Activated T-helper 1 cell treated with anti-CD3 and anti-CD28 coated beads, Interleukin-12 subunit alpha, Interleukin-12 subunit beta, Interleukin-2, Interleukin-4 antibody, amounts not matched to agents 30 ng/mL and 10 ng/mL and 1 ng/mL, durations not matched to agents 14 hours and 24 hours and 36 hours (primary cell): ENCODE measurements at places on chromosomes 16 and 17. TPM values are rescaled to one million over a fixed set of nuclear protein-coding genes. Genes with fewer than 3 reads are reported as not detected.
A peak's percentile ranks its signal among the peaks of the same experiment; 100 is the strongest.

The IGF2BP1 gene
- total RNA-seq, result not detected in 2 replicates

The NPW gene
- total RNA-seq, result 3.6 and 3.9 TPM in 2 replicates

The OTOA gene
- total RNA-seq, result 0.10 TPM in 1 of 2 replicates, not detected in the other

The DBNDD1 gene
- total RNA-seq, result 0.18 TPM in 1 of 2 replicates, not detected in the other

The CDRT4 gene
- total RNA-seq, result 2.1 and 2.4 TPM in 2 replicates

The HSF5 gene
- 1.1 and 1.2 TPM in 2 replicates for total RNA-seq

The OR2C1 gene
- total RNA-seq, result not detected in 2 replicates

The NEK8 gene
- total RNA-seq, result 5.2 and 5.4 TPM in 2 replicates

The INCA1 gene
- 0.34 and 0.37 TPM in 2 replicates for total RNA-seq

The TMEM235 gene
- not detected in 2 replicates for total RNA-seq

The GAS2L2 gene
- 0.08 TPM in 1 of 2 replicates, not detected in the other for total RNA-seq

GRCh38 chr16:15837761-15838160 is 19.1 kb downstream of the MYH11 start:
- no peak for DNase-seq

DNA sequence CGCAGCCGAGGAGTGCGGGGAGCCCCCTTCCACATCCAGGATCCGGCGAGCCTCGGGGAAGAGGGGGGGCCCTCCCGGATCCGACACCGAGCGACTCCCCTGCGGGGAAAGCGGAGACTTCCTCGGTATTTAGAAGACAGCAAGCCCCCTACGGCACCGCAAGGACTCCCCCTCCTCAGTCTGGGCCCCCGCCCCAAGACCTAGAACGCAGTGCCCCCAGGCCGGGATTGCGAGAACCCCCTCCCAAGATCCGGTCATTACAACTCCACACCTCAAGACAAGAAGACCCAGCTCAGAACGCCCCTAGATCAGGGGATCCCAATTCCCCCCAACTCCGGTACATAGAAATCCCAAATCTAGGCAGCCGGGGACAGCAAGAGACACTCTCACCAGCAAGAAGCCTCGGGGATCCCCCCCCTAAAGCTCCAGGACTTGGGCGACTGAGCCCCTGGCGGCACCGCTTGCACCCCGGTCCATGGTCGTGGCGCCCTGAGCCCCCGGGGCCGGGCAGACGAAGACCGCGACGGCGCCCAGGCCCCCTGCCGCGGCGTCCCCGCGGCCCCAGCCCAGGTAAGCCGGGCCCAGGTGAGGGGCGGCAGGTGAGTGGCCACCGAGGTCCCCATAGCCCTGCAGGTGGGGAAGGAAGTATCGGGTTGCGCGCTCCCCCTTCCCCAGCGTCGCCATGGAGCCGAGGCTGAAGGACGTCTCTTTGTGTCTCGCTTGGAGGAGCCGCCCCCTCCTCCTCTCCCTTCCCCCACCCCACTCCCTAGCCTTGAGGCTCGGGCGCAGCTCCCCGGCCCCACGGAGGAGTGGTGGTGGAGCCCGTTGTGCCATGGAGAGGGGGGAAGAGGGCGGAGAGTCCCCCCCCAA is 641 bp downstream of the SBK1 start:
- DNase-seq, result no peak

DNA sequence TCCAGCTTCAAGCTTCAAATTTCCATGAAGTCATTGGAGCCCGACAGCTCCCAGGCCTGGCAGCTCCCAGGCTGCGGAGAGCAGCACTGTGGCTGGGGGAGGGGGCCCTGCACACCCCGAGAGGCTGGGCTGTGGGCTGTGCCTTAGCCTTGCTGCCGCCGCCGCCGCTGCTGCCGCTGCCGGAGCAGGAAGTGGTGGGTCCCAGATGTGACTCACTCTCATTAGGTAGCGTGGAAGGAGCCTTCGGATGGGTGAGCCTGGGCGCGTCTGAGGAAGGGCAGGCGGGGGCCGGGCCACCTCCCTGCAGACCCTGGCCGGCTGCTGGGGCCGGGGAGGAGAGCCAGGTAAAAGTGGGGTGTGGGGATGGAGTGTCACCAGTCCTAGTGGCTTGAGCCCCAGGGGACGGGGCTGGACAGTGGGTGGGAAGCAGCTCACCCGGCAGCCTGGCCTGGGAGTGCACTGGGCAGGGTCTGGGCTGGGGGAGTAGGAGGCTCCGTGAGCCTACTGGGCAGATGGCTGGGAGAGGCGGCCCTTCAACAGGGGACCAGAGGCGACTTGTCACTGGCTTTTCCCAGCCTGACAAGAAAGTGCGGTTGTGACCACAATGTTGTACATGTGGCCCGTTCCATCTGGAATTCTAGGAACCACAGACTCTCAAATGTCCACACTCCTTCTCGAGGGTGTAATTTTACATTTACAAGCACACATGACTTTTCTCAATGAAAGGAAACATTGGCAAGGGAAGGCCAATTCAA is at the start of gene ADCY7:
ADCY7 (plus strand) TSS at position 215 of the 755 bp plus-strand sequence. CDS start 21,629 bp downstream, outside the sequence.
- DNase-seq, result peak; percentile 79

DNA sequence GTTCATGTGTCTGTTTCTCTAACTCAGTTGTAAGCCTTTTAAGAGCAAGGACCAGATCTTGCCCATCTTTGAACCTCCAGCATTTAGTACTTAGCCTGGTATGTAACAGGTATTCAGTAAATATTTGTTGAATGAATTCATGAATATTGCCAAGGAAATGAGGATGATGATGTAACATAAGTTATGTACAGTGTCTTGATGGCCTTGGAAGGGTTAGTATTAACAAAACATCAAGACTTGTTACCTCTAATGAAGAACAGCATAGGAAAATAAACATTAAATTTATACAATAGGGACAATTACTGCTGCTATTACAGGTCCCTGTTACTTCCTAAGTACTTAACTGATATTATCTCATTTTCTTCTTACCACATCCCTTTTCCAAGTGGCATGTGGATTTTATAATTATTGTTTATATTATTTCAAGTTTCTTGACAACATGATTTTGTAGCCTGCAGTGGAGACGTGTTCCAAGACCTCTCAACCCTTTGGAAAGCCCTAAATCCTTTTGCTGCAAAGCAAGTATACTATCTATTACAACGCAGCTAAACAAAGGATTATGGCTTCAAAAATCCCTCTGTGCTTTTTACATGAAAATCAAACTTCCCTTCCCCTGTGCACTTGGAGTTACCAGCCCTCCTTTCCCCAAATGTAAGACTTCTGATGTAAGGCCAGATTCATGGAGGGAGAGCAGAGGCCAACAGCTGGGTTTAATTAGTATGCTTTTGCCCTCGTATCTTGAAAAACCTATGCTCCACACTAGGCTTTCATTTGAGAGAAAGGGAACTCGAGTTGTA is 77.4 kb upstream of the SMIM36 start:
- no peak for DNase-seq

GRCh38 chr17:27367121-27367981 is 73.4 kb downstream of the WSB1 start:
- DNase-seq, result no peak

DNA sequence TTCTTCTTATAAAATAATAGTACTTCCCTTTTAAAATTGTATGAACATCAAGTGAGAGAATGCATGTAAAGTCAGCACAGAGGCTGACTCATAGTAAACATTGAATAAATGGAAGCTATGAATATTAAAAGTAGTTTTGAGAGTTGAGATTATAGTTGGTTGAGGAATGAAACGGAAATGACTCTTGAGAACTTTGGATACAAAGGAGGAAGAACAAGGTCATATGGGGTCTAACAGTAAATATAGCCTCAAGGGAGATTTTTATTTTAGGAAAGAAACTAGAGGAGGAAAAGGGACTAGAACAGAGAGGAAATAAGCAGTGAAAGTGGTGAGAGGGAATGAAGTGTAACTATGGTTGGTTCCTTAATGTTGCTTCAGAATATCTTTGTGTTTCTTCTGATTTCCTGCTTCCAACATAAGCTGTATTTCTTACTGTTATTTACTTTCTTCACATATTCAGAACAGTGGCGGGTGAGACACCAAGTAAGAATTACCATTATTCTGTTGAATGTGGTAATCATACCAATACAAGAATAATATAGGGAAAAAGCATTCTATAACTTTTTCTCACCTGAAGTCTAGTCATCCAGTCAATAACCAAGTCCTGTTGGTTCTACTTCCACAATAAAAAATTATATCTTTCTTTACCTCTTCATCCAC is 165.1 kb downstream of the CHD9 start:
- no peak for DNase-seq

DNA sequence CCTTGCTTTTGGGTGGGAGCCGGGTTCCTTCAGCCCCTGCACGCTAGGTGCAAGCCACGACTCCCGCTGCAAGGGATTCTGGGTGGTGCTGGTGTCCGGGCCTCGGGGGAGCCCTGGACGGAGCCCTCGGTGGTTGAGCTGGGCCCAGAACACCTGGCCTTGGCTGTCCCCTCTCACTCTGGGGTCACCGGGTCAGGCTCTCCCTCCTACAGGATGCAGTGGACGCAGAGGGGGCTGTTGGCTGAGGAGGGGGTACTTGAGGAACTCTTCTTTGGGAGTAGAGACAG is 27.9 kb upstream of the SLC38A10 start:
- no peak for DNase-seq

DNA sequence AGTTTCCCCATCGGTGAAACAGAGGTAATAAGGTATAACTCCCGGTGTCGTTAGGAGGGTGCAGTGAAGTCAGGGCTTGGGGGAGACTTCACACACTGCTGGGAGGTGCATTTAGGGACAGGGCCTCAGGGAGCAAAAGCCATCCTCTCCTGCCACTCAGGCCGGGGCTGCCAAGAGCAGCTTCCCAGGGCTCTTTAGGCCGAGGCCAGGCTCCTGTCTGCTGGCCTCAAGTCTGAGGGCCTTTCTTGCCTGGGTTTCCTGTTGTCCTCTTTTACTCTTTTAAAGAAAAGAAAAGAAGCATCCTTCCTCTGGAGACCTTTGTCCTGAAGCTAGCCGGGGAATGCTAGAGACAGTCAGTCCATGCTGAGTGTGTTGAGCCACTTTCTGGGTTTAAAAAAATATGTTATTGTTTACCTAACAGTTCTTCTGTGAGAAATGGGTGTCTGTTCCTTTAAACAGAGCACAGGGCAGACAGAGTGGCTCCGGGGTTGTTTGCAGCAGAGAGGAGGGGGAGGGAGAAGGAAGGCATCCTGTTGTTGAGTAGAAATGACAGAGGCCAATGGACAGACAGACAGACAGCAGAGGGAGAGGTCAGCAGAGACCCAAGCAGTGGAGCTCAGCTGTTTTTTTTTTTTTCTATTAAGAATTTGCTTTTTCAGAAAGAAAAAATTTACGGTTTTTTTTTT is 79.1 kb downstream of the C17orf67 start:
- peak; percentile 4 for DNase-seq

- no peak for DNase-seq
Measured at GRCh38 chr16:35862242-35862641, 2402.8 kb downstream of the TP53TG3F start.

GRCh38 chr17:70437656-70438055 is 268.3 kb downstream of the KCNJ2 start:
- DNase-seq, result no peak

GRCh38 chr16:85328676-85329058 is 216.4 kb upstream of the CIBAR2 start:
- DNase-seq, result no peak

- no peak for DNase-seq
Measured at GRCh38 chr17:59238906-59239305, 18.6 kb downstream of the GDPD1 start.

- no peak for DNase-seq
Measured at GRCh38 chr17:81518113-81518784, 5.7 kb upstream of the ACTG1 start.

DNA sequence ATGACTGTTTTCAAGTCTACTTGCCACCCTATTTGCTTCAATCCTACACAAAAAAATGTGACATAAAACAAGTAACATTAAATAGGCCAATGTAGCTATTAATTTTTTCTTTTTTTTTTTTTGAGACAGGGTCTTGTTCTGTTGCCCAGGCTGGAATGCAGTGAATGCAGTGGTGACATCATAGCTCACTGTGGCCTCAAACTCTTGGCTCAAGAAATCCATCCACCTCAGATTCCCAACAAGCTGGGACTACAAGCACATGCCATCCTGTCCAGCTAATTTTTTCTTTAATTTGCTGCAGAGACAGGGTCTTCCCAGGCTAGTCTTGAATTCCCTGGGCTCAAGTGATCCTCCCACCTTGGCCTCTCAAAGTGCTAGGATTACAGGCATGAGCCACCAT is 29.4 kb downstream of the ANKFY1 start:
- no peak for DNase-seq

- peak; percentile 16 for DNase-seq
Measured at GRCh38 chr17:82458885-82459424, 414 bp downstream of the NARF start.

DNA sequence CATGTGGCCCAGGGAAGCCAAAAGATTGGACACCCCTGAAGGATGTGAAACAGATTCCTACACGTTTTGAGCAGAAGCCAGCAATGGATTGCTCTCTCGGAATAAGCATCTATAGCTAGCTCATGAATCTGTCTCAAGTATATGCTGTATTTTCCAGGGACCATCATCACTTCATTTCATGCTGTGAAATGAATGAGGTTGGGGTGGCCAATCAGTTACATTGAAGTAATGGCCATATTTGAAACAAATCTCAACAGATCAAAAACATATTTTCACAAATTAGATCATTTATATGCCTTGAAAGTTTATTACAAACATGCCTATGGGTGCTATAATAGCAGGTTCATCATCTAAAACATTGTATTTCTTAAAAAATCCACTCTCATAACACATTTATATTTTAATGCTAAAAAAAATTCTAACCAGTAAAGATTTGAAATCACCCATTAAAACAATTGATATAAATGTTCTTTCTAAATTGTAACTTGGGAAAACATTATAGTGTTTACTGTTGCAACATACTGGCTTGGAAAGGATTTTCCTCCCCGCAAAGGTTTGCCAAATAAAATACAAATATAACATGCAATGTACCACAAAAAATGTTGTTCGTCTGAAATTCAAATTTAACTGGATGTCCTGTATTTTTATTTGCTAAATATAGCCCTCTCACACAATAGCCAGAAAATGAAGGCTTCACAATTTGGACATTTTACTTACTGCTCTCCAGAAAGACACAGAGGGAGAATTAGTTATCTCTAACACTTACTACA is 743.6 kb downstream of the KCNJ2 start:
- no peak for DNase-seq

- no peak for DNase-seq
Measured at GRCh38 chr17:73304438-73304837, 7.4 kb downstream of the CDC42EP4 start.

DNA sequence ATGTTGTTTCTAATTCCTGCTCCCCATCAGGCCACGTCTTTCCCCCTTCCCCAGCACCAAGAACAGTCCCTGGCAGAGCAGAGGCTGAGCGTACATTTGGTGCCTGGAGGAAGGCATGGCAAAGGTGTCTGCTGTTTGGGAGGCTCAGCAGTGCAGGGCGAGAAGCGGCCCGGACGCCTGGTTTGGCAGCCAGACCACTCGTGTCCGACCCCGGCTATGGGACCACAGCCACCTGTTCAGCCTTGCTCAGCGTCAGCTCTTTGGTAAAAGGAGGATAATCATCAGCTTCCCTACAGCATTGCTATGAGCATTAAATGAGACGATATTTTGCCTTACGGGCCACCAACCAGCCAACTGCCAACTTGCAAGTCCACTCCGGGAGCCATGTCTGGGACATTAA is 106.7 kb upstream of the CREBBP start:
- DNase-seq, result no peak
